Activated naive CD4-positive, alpha-beta T cell (primary cell): ENCODE measurements at places on chromosomes 6 and 20.
A peak's percentile ranks its signal among the peaks of the same experiment; 100 is the strongest.

- no peak for DNase-seq
These were observed 128.7 kb upstream of the MLIP start for GRCh38 chr6:53982366-53983050.

GRCh38 chr20:64244281-64244805, 11.2 kb upstream of the PCMTD2 start:
- DNase-seq = no peak

DNA sequence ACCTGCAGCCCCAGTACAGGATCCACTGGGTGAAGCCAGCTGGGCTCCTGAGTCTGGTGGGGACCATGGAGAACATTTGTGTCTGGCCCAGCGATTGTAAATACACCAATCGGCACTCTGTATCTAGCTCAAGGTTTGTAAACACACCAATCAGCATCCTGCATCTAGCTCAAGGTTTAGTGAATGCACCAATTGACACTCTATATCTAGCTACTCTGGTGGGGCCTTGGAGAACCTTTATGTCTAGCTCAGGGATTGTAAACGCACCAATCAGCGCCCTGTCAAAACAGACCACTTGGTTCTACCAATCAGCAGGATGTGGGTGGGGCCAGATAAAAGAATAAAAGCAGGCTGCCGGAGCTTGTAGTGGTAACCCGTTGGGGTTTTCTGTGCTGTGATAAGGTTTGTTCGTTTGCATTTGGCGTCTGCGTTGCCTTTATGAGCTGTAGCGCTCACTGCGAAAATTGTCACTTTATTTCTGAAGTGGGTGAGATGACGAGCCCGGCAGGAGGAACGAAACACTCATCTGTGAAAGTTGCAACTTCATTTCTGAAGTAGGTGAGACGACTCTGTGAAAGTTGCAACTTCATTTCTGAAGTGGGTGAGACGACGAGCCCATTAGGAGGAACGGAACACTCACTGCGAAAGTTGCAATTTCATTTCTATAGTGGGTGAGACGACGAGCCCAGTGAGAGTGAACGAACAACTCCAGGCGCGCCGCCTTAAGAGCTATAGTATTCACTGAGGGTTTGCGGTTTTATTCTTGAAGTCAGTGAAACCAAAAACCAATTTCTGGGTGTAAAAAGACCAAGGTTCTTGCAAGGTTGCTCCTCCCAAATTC, 31.1 kb downstream of the SERPINB6 start:
- peak; percentile 22 for DNase-seq

- DNase-seq = no peak
These were observed 26.4 kb downstream of the FOXP4 start for GRCh38 chr6:41572613-41573012.

DNA sequence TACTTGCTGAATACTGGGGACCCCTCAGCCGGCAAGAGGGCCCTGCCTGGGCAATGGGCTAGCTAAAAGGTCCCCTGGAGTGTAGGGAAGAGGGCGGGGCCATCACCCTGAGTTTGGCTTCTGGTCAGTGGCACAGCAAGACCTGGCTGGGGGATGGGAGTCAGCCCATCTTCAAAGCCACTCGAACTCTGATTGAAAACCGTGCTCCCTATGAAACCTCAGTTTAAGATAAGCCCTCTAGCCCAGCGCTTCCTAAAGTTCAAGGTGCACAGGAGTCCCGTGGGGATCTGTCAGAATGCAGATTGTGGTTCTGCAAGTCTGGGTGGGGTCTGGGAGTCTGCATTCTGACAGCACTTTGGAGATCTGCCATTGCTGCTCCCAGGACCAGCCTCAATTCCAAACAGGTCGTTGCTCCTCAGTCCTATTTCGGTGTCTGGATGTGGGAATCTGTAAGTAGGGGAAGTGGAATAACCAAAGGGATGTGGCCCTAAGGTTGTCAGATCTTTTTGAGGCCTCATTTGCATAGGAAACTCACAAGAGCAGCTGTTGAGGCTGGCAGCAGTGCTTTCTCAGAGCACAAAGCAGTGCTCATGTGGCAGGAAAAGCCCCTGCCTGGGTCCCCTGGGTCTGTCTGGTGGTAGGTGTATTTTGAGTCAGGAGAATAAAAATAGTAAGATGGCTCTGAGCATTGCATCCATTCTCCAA, 85.3 kb upstream of the SCP2D1 start:
- no peak for DNase-seq

GRCh38 chr20:44133424-44133823, 53.6 kb downstream of the JPH2 start:
- DNase-seq = no peak

DNA sequence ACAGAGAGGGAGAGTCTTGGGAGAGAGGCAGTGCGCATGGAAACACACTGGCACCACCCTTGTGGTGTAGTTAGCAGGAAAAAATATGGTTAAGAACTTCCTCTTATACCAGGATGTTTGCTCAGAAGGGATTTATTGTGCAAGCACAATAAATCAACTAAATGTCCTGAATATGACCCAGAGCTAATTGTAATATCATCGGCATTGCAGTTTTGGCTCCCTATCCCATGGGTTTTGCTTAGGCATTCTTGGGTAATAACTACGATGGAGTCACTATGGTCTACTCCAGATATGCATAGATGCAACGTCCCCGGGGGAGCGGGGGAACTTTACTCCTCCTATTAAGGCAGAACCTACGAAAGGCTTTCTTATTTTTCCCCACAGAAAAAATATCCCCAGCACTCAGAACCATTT, 751.6 kb downstream of the EYS start:
- no peak for DNase-seq

GRCh38 chr6:53616450-53617357, 48.9 kb downstream of the KLHL31 start:
- no peak for DNase-seq

GRCh38 chr6:85483846-85484245, 34.0 kb downstream of the NT5E start:
- no peak for DNase-seq

GRCh38 chr6:144745439-144745838, 460.3 kb downstream of the UTRN start:
- no peak for DNase-seq

GRCh38 chr6:74065705-74066104, 369.7 kb downstream of the CD109 start:
- DNase-seq = no peak

DNA sequence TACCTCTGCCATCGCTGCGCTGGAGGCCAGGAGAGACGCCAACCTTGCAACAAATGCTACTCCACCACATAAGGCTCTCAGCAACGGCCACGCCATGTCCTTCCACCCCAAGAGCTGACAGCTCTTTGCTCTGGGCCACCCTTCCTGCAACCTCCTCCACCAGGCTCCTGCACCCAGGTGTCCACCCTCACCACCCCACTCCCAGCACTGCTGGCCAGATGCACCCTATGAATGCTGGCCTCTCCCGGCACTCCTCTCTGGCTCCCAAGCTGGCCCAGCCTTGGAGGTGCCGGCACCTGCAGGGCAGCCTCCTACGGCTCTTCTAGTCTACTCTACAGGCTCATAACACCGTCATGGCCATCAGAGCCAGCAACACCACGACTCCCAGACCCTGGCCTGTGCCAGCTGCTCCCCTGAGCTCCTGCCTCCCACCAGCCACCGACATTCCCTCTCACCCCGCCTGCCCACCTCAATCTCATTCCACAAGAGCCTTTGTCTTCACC, 11.2 kb downstream of the TAF4 start:
- no peak for DNase-seq

GRCh38 chr6:51553246-51554015, 534.0 kb downstream of the PKHD1 start:
- DNase-seq = no peak

GRCh38 chr6:137743493-137743892, 123.6 kb upstream of the TNFAIP3 start:
- no peak for DNase-seq

DNA sequence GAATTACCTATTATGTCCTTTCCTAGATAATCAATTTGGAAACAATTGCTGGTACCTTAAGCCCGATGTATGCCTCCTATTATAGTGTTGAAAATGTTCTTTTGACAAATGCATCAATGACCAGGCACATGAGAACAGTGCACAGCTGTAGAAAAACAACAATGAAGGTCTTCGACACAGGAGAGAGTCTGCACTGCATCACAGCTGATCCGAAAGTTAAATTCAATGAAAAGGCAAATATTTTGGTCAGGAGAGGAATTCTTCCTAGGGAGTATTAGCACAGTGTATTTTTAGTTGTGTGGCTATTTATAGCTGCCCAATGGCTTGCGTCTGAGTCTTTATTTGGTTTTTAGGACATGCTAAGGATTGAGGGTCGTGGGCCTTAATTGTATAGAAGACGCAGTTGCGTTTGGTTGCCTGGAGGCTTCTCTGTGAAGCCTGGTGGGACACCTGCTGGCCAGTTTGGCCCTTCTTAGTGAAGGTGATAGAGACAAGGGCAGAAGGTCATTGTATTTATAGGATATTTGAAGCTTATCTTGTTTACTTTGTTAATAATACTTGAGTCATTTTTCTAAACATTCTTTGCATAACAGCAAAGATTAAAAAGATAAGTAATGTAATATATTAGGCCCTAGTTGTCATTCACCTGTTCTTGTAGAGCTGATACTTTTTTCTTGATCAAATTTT, 72.3 kb downstream of the CDYL start:
- DNase-seq = no peak

GRCh38 chr6:17115251-17116116, 13.6 kb downstream of the STMND1 start:
- no peak for DNase-seq
